ENCODE measurements at places on chromosomes 16 and 17. TPM values are rescaled to one million over a fixed set of nuclear protein-coding genes. Genes with fewer than 3 reads are reported as not detected.
A peak's percentile ranks its signal among the peaks of the same experiment; 100 is the strongest.

- H3K27me3 ChIP-seq: no peaks in the 10 kb centered on the region
- H3K4me1 ChIP-seq: no peaks in the 10 kb centered on the region
- H3K27ac ChIP-seq: no peak overlapping the region
- peaks cover 95% of the 10 kb centered on the region for H3K36me3 ChIP-seq
These were observed 15.0 kb downstream of the UTP18 start for GRCh38 chr17:51275381-51275780.

DNA sequence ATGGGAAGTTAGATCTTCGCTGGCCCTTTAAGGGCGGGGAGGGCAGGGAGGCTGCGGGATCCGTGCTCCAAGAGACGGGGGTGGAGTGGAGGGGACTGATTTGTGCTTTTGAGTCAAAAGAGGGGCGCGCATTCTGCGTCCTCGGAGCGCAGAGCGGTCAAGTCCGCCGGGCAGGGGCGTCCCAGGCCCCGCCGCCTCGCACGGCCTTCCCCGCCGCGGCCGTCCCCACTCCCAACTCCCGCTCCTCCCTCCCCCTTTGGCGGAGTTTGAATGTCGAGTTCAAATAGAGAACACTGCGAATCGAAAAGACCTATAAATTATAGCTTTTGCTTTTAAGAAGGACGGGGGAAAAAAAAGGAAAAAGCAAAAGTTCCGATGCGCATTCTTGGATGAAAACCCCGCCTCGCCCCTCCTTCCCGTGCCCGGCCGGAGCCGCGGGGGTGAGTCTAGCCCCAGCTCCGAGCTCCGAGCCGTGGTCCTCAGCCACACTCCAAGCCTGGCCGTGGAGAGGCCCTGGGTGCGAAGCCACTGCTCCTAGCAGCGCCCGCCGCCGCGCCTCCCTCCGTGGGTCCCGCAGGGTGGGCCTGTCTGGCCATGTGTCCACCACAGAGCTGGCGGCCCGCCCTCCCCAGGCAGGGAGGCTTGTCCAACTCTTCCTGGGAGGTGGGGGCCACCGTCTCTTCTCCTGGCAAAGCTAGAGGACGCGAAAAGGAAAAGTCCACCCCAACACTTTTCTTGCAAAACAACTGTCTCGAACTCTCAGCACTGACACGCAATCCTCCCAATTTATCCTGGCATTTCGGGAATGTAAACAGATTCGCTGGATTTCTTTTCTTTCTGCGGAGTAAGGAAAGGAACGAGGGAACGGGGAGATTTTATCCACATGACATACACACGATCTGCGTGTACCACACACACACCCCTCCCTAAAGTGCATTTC is 3.6 kb downstream of the CBX8 start:
- peaks cover 22% of the 10 kb centered on the region for H3K36me3 ChIP-seq
- no peaks in the 10 kb centered on the region for H3K27me3 ChIP-seq

DNA sequence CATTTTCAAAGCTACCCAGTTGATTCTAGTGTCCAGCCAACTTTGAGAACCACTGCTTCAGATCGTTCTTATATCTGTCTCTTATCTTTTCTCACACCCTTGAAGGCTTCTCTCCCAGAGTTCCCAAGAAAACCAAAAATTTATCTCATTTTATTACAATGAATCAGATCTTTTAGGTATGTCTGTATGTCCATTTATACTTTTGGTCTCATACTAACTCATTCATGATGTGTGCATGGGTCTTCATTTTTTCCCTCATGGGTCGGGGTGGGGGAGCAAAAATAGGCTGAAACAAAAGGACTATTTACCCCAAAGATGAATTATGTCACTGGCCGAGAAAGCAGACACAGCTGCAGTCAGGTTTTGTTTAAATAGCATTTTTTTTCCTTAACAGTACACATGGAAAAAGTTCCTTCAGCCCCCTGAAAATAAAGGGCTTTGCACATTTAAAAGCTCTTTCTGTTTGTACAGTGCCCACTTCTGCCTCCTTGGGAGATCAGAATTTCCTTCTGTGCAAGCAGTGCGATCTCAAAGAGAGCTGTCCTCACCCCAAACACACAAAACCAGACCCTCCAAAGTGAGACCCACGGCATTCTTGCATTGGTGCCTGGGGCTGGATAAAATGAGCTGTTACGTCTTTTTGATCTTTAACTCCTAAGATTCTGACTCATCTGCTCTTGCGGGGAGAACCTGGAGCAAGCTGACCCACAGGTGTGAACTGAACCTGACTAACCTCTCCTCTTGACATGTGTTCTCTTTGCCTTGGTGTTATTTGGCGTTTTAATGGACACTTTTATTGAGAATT is 251.2 kb upstream of the ELAC2 start:
- no peak overlapping the region for H3K27ac ChIP-seq
- no peak for DNase-seq
- no peaks in the 10 kb centered on the region for H3K36me3 ChIP-seq
- peaks cover 5% of the 10 kb centered on the region for H3K4me1 ChIP-seq
- H3K27me3 ChIP-seq: peaks cover 93% of the 10 kb centered on the region

NPIPA3 gene
- 3.3 TPM for total RNA-seq

PCGF2 gene
- 32.6 TPM for total RNA-seq

DNA sequence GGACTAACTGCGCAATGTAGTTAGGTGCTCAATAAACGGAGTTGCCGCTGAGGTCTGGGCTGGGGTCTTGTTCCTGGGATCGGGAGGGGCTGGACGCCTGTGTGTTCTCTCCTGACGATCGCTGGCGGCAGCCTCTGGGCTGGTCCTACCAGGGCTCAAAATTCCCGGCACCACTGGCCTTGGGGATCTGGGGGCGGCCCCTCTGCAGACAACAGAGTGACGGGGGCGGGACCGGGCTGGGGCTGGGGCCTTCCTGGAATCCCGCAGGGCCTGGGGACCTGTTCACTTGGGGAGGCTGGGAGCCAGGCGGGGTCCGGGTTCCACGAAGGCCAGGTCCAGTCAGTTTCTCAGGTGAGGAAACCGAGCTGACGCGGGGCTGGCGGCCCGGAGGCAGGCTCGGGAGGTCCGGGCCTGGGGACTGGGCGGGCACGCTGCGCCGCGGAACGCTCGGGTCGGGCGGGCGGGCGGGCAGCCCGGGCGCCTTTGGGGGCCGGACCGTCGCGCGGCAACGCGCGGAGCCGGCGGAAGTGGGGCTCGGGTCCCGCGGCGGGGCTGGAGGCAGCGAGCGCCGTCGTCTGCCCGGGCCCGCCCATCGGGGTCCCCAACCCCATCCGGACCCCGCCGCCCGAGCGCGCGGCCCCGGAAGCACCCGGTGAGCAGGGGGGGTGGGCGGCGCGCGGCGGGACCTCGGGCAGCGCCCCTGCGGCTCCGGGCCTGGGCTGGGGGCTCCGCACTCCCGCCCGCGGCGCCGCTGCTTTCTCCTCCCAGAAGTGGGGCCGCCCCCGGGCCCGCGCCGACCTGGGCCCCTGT is at the start of gene PIGQ:
TSS of gene PIGQ (plus strand) at position 524 of the 810 bp plus-strand sequence. CDS start 4,107 bp downstream, outside the sequence.
- peaks cover 8% of the 10 kb centered on the region for H3K4me1 ChIP-seq
- H3K27me3 ChIP-seq: no peaks in the 10 kb centered on the region
- H3K4me3 ChIP-seq: peak within 1 kb of the TSS; percentile 72
- peaks cover 2% of the 10 kb centered on the region for H3K36me3 ChIP-seq
- peak within 1 kb of the TSS; percentile 82 for H3K27ac ChIP-seq

DNA sequence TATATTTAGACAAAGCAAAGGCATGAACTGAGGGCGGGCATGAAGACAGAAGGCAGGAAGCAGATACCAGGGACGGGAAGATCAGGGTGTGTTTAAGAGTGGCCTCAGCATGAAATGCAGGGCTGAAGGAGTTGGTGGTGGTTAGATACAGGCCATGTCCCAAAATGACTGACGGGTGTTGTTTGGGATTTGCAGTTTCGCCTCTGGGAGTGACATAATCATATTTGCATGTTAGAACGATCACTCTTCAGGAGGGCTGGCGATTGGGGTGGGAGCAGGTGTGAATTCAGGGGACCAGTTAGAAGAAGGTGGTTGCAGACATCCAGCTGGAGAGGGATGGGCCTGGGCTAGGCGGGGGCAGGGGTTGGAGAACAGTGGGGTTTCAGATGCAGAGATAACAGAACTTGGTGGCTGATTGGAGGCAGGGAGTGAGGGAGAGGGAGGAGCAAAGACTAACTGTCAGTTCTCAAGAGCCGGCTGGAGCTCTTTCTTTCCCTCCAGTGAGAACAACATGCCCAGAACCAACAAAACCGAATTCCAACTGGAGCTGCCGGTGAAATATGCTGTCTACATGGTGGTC is 27.2 kb upstream of the ITGAX start:
- no peak overlapping the region for H3K4me3 ChIP-seq
- DNase-seq: no peak
- no peak overlapping the region for H3K27ac ChIP-seq
- no peaks in the 10 kb centered on the region for H3K36me3 ChIP-seq
- peaks cover 25% of the 10 kb centered on the region for H3K27me3 ChIP-seq

DNA sequence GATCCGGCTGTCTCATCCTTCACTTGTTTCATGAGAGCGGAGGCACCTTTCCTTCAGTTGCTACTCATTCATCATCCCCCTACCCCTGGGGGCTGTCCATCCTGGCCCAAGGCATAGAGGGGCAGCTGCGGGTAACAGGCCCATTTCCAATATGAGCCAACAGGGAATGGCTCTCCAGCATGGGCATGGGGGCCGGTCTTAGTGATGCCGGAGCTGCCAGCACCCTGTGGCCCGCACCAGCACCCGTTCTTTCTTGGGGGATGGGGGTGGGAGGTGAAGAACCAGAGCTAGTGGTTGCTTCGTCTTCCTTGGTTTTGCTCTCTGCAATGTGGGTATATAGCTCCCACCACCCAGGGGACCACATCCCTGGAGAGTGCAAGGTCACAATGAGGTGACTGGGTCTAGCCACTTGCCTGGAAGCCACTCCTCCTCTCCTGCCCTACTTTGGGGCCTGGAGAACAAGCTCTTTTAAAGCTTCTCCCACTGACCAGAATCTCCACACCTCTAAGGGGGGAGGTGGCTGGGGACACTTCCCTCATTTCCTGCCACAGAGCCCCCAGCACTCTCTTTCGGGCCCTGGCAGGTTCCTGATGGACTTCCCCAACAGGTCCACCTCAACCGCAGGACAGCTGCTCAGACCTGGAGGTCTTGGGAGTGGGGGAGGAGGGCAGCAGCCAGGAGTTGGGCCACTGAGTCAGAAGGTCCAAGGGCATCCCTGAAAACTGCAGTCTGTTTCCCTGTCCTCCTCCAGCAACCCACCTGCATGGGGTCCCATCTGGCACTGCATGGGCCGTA is 11.9 kb upstream of the TBX2 start:
- no peaks in the 10 kb centered on the region for H3K36me3 ChIP-seq
- H3K4me3 ChIP-seq: no peak overlapping the region
- no peak overlapping the region for H3K27ac ChIP-seq
- DNase-seq: no peak
- H3K27me3 ChIP-seq: no peaks in the 10 kb centered on the region

DNA sequence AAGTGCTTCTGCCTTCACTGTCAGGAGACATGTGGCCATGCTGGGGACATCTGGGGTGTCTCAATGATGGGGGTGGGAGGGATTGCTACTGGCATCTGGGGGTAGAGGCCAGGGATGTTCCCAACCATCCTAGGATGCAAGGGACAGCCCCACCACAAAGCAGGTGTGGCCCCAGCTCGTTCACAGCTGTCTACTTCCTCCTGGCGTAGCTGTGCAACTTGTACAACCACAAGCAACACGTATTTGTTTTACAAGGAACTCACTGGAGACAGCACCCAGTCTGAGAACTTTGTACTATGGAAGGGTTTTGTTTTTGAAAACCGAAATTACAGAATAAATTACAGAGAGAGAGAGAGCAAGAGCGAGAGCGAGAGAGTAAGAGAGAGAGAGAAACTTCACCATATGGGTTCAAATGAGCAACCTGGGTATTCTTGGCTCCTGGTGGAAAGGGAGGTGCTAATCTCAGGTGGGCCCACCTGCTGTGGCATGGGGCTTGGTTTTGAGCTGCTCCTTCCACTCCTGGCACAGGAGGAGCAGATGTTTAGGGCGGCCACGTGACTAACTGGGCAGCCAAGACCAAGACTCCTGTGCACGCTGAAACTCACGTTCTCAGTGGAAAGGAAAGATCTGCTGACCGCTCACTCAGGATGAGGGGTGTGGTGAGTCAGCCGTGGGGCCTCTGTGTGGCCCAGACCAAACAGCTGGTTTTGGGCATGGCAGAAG is 17.5 kb upstream of the TNFRSF13B start:
- peaks cover 5% of the 10 kb centered on the region for H3K4me1 ChIP-seq
- no peaks in the 10 kb centered on the region for H3K36me3 ChIP-seq
- H3K4me3 ChIP-seq: no peak overlapping the region
- peaks cover 9% of the 10 kb centered on the region for H3K27me3 ChIP-seq

DNA sequence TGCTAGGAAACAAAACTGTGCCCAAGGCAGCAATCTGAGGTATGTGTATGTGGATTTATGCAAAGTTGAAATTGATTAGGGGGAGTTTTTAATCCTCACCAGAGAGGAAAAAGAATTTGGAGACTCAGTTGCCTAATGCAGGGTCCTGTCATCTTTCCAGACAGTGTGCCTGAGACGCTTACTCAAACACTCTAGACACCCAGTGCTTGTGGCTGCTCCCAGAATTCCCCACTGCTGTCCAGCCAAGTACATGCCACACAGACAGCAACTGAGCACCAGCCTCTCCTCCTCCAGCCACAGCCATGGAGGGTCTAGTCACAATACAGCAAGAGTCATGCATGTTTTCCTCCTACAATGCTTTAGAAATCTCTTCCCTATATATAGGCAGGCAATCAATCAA is 118.1 kb downstream of the HIC1 start:
- H3K36me3 ChIP-seq: peaks cover 34% of the 10 kb centered on the region
- H3K27ac ChIP-seq: peak overlapping the region; percentile 47
- no peak overlapping the region for H3K4me3 ChIP-seq

- no peaks in the 10 kb centered on the region for H3K4me1 ChIP-seq
- H3K36me3 ChIP-seq: no peaks in the 10 kb centered on the region
- H3K27me3 ChIP-seq: no peaks in the 10 kb centered on the region
- no peak for DNase-seq
- H3K4me3 ChIP-seq: no peak overlapping the region
These were observed 523.2 kb downstream of the MAF start for GRCh38 chr16:79077346-79077745.

GRCh38 chr16:24257958-24258357 is 1.8 kb downstream of the CACNG3 start:
- H3K27ac ChIP-seq: no peak overlapping the region
- DNase-seq: peak; percentile 57
- H3K27me3 ChIP-seq: peaks cover 51% of the 10 kb centered on the region

MT1H gene
- total RNA-seq: not detected

KRTAP4-6 gene
- total RNA-seq: not detected

- H3K36me3 ChIP-seq: peaks cover 16% of the 10 kb centered on the region
- H3K27me3 ChIP-seq: no peaks in the 10 kb centered on the region
- no peak for DNase-seq
- peaks cover 8% of the 10 kb centered on the region for H3K4me1 ChIP-seq
These were observed 3.5 kb downstream of the SOCS1 start for GRCh38 chr16:11252482-11252931.

- H3K4me3 ChIP-seq: no peak overlapping the region
- H3K4me1 ChIP-seq: no peaks in the 10 kb centered on the region
- no peak for DNase-seq
- H3K36me3 ChIP-seq: peaks cover 7% of the 10 kb centered on the region
- no peak overlapping the region for H3K27ac ChIP-seq
These were observed 33.7 kb upstream of the COQ7 start for GRCh38 chr16:19033761-19034160.

GRCh38 chr17:70492368-70492767 is 323.0 kb downstream of the KCNJ2 start:
- no peaks in the 10 kb centered on the region for H3K27me3 ChIP-seq
- H3K36me3 ChIP-seq: no peaks in the 10 kb centered on the region
